ENCODE measurements at places on chromosomes 16 and 17.

GRCh38 chr17:64472564-64472963, 23.6 kb downstream of the MILR1 start:
- DNase-seq: no peak

DNA sequence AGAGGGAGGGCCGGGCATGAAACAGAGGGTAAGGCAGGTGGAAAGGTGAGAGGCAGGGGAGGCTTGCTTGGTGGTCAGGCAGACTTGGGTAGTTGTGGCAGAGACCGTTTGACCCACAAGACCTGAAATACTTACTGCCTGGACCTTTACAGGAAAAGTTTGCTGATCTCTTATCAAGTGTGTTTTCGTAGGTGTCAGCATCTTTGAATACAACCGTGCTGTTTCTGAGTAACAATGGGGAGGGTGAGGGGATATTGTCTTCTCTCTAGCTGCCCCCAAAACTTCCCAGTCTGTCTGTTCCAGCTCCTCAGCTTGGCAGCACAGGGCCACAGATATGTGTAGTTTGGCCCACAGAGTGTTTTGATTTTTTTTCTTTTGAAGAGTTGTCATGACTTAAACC, 212.5 kb upstream of the MPHOSPH6 start:
- no peak for DNase-seq

- no peak for DNase-seq
These were observed 11.7 kb downstream of the GPRC5B start for GRCh38 chr16:19872935-19873334.

DNA sequence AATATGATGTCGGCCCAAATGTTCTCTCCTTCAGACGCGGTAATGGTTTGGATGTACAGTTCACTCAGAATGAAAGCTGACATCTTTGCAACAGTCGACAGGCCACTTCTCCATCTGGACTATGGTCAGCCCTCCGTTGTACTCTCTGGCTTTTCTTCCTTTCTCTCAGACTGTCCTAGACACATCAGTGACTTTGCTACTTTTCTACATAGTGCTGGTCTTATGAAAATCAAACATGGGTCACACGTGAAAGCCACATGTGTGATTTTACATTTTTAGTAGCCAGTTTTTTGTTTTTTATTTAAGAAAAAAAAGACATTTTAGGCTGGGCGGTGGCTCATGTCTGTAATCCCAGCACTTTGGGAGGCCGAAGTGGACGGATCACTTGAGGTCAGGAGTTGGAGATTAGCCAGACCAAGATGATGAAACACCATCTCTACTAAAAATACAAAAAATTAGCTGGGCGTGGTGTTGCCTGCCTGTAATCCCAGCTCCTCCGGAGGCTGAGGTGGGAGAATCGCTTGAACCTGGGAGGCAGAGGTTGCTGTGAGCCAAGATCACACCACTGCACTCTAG, 644.1 kb downstream of the KCNJ2 start:
- no peak for DNase-seq

DNA sequence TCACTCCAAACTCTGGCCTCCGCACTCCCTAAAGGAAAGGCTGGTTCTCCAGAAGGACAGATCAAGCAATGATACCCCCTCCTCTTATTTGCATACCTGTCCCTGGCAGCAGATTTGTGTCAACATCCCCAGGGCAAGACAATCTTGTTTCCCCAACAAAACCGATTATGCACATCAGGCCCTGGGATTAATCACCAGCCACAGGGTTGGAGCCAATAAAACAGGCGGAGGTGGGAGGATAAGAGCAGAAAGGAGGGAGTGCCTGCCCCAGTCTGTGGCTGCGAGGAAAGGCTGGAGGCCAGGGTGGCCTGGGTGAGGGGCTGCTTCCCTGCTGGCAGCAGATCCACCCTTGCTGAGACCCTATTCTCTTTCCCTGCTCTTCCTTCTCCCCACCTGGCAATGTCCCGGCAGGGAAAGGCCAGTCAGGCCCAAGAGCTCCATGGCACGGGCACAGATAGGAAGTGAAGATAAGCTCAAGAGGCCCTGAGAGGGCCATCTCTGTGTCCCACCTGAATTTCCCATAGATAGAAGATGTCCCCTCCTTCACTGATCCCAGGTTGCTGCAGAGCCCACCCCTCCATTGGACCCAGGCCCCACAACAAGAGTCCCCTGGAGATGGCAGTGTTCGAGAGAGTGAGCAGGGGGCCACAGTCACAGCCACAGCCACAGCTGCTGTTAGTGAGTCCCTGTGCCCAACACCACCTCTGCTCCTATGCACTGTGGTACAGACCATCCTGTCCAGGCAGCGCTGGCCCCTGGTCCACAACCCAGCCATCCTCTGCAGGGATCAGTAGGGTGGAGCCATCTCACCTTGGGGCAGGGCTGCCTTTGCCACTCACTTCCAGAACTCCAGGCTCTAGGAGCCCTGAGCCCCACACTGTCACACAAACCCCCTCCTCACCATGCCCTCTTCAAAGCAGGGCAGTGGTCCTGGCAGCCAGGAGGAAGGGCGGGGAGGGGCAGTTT, 137.5 kb downstream of the SDK2 start:
- DNase-seq: no peak

DNA sequence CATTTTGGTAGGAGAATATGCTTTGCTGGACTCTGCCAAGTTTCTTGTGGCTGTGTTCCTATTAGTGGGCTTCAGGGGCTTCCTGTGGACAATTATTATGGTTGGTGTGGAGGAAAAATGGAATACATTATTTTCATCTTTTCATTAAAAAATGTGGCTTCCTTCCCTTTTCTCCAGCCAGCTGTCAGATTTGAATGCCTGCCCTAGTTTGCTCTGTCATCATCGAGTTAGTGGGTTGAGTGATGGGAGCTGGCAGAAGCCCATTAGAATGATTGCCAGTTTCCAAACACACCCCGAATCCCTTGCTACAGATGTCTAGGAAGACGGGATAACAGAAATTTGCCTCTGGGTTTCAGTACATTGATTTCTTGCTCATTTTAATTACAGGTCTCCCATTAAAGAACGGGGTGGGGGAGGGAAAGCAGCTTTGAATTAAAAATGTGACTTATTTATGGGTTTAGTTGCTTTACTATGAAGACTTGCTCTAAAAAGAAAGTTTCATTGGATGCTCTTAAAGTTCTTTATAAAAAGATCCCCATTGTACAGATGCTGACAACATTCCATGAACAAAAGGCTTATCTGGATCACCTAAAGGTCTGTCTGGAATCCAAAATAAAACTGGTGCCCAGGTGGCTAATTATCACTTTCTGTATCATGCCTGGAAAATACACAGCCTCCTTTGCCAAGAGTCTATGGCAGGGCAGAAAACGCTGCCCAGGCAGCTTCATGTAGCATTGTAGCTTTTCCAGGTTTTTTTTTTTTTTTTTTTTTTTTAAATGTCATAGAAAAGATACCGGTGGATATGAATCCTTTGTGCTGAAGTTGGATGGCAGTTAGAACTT, 103.6 kb downstream of the PRKCA start:
- no peak for DNase-seq

DNA sequence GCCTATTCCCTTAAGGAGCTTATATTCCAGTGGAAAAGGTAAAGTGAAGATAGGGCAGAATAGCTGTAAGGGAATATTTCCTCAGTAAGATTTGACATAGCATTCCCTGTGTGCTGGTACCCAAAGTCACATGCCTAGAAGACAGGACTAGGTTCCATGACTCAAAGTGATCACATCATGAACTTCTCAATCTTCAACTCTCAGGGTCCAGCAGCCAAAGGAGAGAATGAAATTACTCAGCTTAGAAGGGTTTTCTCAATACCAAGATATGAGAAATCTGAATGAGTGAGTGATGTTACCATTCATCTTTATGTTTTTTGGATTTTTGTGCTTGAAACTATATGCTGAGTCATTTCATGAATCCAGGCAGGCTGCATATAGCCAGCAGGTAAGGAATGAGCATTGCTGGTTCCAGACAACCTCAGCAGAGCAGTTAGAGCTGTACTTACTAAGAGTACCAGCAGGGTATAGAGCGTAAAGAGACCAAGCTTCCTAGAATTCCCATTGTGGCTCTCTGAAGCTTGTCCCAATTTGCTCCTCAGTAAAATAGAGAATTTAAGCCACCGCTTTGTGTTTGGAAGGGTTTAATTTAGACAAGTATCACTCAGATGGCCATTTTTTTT, 91.1 kb downstream of the ANKFN1 start:
- DNase-seq: no peak
